Karpas-422 (cell line): ENCODE measurements at places on chromosomes 6 and 20. TPM values are rescaled to one million over a fixed set of nuclear protein-coding genes. Genes with fewer than 3 reads are reported as not detected.

GRCh38 chr20:33602826-33603590, 59.1 kb upstream of the C20orf144 start:
- DNase-seq: no peak

GRCh38 chr6:1724616-1725015, 114.9 kb downstream of the FOXC1 start:
- no peak for DNase-seq

DNA sequence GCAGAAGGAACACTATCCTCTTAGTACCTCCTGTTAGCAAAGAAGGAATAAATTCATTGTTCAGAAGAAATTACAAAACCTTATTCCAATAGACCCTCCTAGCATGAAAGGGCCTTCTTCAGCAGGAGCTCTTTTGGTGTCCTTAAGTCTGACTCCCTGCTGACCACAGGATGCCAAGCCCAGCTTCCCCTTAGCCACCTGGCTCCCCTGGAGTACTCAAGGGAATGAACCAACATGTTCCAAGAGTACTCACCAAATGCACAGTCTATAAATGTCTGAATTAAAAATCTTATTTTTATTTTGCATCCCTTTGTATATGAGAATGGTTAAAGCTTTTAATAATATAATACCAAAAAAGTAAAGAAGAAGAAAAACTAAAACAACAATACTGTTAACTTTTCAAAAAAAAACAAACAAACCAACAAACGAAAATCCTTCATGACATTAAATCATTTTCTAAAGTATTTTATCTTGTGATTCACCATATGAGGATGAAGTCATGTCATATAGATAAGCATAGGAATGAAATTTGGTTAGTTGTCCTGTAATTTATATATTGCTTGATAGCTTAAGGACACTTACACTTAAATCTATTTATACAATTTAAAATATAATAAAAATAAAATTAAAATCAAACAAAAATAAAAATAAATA, 1355.1 kb downstream of the HACE1 start:
- no peak for DNase-seq

- DNase-seq: no peak
Measured at GRCh38 chr6:157625111-157625510, 197.9 kb upstream of the SNX9 start.

GRCh38 chr6:168412456-168412855, 28.5 kb upstream of the SMOC2 start:
- no peak for DNase-seq

- no peak for DNase-seq
Measured at GRCh38 chr6:129623008-129623732, 86.8 kb downstream of the ARHGAP18 start.

DNA sequence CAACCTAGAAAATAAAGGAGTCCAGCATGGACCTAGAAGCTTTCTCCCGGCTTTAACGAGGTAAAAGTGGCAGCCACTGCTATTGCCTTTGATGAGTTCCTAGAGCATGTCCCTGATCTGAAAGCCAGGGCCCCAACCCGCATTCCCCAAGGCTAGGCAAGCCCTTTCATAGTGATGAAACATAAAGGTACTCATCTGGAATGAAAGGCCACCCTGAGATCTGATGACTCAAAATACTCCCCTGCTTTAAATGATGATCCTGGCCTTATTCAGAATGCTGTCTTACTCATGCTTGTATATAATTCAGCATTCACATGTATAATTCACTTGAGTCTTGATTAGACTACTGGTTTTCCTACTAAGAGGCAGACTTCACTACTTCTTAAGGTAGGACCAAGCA, 21.3 kb downstream of the TTPAL start:
- DNase-seq: no peak

GRCh38 chr6:128131036-128131435, 230.2 kb upstream of the THEMIS start:
- no peak for DNase-seq

DNA sequence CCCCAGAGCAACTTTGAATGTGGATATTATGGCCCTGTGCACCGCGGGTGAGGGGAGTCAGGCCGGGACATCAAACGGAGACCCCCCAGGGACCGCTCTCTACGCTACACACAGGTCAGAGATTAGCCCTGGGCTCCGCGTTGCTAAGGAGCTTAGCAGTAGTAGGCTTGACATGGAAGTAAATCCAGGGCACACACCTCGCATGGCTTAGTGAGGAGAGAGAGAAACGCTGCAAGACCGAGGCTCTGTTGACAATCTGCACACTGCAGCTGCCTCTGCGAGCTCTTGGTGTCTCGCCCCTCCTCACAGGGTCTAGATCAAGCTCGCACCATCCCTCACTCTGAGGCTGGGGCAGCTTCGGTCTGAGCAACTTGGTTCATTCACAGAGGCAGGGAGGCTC, 116.1 kb upstream of the CDH4 start:
- DNase-seq: no peak

GPSM3 gene
- total RNA-seq: 66.5 and 85.9 TPM in 2 replicates

TP53TG5 gene
- total RNA-seq: not detected in 2 replicates

ADGRB3 gene
- total RNA-seq: not detected in 2 replicates
